ENCODE measurements at places on chromosomes 6 and 20.

DNA sequence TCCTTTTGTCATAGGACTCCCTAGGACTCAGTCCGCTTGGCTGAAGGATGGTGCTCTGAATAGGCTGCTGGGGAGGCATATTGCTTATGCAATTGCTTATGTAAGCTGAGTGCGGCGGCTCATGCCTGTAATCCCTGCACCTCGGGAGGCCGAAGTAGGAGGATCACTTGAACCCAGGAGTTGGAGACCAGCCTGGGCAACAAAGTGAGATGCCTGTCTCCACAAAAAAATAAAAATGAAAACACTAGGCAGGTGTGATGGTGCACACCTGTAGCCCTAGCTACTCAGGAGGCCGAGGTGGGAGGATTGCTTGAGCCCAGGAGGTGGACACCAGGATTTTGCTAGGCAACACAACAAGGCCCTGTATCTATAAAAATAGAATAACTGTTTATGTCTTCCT lies 81.3 kb downstream of the EYA2 start:
- no peak for DNase-seq

DNA sequence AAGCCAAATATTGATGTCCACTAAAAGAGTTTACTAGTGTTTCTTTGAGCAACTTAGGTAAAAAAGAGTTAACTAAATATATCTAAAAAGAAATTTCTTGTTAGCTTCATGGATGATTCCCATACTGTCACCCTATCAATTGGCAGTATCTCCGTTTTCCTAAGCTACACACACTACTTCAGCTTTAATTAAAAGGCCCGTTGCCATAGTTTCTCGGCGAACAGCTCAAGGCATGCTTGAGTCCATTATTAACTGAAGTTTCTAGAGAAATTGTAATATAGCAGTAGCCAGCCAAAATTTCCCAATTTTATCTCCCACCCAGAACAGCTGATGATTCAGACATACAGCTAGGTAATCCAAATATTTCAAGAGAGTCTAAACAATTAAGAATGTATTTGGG lies 20.0 kb upstream of the BEND6 start:
- DNase-seq, result no peak

GRCh38 chr20:24764794-24765202 lies 184.3 kb upstream of the CST7 start:
- DNase-seq, result no peak

DNA sequence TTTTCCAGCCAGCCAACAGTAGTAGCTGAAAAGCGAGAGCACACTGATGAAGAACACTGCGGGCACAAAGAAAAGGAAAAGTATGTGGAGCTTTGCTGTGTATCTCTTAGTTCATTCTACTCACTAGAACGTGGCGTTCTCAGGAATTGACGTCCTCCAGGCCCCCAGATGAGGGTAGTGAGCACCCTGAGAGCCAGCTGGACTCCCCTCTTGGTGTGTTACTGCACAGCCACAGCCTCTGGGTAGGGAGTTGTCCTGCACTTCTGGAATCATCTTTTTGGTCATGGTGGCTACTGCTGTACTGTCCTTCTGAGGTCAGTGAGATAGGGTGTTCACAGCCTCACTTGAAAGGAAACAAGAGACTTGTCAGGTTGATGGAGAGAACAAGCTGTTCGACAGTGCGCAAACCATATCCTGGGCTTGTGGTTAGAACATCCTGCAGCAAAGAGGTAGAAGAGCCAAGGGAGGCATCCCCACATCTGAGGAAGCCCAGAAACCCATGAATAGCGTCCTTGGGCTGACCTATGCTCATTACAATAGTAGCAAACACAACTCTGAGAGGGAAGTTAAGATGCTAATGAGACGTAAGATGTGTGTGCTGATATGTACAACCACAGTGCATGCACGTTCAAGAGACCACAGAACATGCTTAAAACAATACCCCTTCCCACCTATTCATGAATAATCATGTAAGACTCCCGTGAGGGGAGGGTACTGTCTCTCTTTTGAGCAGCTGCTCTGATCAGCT lies 14.6 kb upstream of the HLA-F start:
- DNase-seq, result peak; percentile 96
